Aorta (tissue), 5 donors: ENCODE measurements at places on chromosomes 16 and 17. TPM values are rescaled to one million over a fixed set of nuclear protein-coding genes. Genes with fewer than 3 reads are reported as not detected.

GRCh38 chr16:88665148-88665547 lies 2.3 kb upstream of the MVD start:
- no peak for DNase-seq

DNA sequence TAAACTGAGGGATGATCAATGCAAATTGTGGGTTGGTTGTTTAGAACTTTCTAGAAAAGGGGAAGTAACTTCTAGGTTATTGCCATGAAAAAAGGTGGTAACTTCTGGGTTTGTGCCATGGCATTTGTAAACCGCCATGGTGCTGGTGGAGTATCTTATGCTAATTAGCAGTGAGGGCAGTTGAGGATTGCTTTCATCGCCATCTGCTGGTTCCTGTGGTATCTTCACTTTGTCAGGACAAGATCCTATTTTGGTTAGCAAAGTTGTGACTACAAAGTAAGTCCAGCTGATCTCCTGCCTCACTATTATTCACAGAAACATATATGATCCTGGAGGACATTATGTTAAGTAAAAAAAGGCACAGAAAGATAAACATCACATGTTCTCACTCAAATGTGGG lies 1332.3 kb downstream of the CDH11 start:
- DNase-seq, result no peak

DNA sequence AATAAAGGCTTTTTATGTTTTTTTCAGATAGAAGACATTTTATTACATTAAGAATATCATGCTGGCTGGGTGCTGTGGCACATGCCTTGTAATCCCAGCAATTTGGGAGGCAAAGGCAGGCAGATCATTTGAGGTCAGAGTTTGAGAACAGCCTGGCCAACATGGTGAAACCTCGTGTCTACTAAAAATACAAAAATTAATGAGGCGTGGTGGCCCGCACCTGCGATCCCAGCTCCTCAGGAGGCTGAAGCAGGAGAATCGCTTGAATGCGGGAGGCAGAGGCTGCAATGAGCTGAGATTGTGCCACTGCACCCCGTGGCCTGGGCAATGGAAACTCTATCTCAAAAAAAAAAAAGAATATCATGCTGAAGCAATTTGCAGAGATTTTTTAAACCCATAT lies 29.1 kb upstream of the HAPSTR1 start:
- no peak for DNase-seq

Gene EVPL
- total RNA-seq, result 0.21 TPM

DNA sequence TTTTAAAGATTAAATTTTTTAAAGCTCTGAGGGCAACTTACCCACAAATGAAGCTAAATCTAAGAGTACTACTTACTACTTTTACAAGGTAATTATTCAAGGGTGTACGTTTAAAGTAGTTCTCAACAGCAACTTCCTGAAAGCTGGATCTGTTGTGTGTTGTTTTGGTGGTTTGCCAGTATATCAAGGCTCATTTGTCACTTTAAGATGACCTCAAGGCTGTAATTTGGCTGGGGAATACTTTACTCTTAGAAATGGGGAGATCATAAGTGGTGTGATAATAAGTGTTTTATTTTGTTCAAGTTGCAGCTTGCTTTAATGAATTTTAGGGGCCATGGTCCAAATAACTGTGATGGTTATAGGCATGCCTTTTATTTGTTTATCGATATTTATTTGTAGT lies 30.4 kb downstream of the AP2B1 start:
- no peak for DNase-seq

GRCh38 chr17:21007646-21008045 lies 35.2 kb downstream of the USP22 start:
- DNase-seq, result no peak

Gene SMIM36
- total RNA-seq, result not detected

DNA sequence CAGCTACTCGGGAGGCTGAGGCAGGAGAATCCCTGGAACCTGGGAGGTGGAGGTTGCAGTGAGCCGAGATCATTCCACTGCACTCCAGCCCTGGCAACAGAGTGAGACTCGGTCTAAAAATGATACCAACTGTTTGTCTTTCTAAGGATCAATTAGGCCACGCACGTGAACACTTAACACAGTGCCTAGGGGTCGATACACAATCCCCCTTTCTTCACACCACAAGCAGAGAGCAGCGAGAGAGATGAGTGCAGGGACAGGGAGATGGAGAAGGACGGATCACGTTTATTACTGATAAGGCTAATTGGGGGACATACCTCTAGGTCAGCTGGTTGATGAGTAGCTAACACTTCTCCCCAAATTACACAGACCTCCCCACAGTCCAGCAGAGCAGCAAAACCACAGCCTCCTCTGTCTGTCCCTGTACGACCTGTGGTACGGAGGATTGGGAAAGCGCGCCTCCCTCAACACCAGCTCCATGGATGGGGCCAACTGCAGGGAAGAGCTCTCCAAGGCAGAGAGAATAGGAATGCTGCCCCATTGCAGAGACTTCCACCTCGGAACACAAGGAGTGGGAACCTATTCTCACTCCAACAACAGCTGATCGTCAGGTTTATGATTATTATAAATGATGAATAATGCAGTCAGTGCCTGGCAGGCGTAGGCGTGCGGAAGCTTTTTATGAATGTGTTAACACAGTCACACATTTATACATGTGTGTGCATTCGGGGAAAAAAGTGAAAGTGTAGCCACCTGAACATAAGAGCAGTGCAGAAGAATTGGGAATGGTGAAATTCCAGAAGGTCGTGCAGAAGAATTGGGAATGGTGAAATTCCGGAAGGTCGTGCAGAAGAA lies 155.1 kb downstream of the C16orf95 start:
- no peak for DNase-seq

Gene BORCS6
- 5.2 TPM for total RNA-seq

Gene IRX6
- 0.16 TPM for total RNA-seq

DNA sequence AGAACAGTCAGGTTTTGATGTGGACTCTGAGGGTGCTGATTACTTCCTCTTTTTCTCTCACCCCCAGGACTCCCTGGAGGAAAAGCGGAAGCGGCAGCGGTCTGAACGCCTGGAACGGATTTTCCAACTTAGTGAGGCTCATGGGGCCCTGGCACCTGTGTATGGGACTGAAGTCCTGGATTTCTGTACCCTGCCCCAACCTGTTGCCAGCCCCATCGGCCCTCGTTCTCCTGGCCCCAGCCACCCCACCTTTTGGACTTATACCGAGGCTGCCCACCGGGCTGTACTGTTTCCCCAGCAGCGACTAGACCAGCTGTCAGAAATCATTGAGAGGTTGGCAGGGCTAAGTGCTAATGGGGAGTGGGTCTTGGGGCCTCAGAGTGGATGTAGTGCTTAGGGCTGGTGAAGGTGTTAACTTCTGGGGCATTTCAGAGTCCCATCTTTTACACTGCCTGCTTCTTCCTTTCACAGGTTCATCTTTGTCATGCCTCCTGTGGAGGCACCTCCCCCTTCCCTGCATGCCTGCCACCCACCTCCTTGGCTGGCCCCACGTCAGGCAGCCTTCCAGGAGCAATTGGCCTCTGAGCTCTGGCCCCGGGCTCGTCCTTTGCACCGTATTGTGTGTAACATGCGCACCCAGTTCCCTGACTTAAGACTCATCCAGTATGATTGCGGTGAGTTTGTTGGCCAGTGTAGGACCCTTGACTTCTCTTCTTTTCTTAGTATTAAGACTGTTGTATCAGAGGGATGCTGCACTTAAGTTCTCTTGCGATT lies 19.1 kb upstream of the PHKG2 start:
- DNase-seq, result no peak

Gene SMCR8
- total RNA-seq, result 10.8 TPM

DNA sequence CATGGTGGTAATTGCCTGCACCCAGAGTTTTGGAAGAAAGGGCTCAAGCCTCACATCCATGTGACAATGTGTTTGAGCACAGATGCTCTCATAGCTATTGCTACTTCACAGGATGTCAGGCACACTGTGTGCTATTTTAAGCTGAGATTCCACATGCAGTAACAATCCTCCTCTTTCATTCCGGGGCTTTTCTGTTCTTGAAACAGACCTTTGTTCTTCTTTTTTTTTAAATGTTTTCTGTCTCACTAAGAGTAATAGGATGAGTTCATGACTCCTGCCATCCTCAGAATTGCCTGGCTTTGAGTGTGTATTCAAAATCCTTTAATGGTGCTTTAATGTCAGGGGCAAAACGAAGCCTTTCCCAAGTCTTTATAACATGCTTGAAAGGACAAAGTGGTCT lies 198.9 kb downstream of the ABCC12 start:
- no peak for DNase-seq

- no peak for DNase-seq
Observed at GRCh38 chr17:64455993-64456885, 7.3 kb downstream of the MILR1 start.

- DNase-seq, result no peak
Observed at GRCh38 chr16:49017501-49017900, 264.1 kb downstream of the CBLN1 start.

Gene TCAP
- total RNA-seq, result 1.9 TPM

- DNase-seq, result no peak
Observed at GRCh38 chr16:23670137-23670776, 8.4 kb upstream of the PLK1 start.

DNA sequence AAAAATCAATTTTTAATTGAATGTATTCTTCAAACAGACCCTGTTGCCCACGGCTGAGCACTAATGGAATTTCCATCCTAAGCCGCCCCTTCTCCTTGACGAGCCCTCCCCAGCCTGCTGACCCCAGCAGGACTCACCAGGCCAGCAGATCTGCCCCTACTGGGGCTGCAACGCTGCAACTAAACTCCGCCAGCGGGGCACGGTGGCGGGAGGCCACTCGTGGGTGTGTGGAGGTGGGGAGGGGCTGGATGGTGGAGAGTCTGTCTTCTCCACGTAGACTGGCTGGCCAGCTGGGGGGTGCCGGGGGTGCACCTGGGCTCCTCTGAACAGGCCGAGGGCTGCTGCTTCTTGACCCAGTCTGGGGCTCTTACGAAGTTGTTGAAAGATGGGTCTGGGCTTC lies 67.8 kb downstream of the ENGASE start:
- no peak for DNase-seq

Gene C17orf50
- total RNA-seq, result not detected

- DNase-seq, result no peak
Observed at GRCh38 chr16:20401475-20402016, 3.0 kb downstream of the PDILT start.

Gene VMO1
- 19.3 TPM for total RNA-seq

DNA sequence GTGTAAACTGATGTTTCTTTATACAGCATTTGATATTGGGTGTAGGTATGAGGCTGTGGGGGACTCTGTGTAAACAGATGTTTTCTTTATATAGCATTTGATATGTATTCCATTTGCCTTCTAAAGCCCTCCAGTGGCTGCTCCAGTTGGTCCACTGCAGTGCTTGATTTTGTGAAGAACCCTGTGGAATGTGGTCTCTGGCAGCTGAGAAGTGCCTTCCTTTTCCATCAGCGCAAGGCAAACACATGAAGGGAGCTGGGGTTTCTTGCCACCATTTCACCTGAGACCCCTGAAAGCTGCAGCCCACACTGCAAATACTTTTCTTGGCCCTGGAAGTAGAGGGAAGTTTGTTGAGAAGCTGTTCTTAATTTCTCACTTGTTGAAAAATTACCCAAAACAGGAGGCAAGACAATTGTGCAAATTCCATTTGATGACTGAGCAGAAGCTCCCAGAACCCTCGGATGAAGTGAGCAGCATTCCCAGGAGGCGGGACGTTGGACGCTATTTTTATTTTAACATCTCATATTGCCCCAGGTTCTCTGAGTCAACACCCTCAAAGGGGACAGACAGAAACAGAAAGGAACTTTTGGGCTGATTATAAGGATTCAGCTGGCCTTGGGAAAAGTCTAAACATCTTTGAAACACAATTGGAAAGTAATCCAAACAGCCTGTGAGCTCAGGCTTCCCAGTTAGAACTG lies 158.5 kb upstream of the RPH3AL start:
- no peak for DNase-seq

Gene GAST
- total RNA-seq, result not detected

Gene RND2
- 1.1 TPM for total RNA-seq

Gene GPR139
- total RNA-seq, result not detected

- no peak for DNase-seq
Observed at GRCh38 chr17:15245054-15245453, 20.1 kb downstream of the PMP22 start.

DNA sequence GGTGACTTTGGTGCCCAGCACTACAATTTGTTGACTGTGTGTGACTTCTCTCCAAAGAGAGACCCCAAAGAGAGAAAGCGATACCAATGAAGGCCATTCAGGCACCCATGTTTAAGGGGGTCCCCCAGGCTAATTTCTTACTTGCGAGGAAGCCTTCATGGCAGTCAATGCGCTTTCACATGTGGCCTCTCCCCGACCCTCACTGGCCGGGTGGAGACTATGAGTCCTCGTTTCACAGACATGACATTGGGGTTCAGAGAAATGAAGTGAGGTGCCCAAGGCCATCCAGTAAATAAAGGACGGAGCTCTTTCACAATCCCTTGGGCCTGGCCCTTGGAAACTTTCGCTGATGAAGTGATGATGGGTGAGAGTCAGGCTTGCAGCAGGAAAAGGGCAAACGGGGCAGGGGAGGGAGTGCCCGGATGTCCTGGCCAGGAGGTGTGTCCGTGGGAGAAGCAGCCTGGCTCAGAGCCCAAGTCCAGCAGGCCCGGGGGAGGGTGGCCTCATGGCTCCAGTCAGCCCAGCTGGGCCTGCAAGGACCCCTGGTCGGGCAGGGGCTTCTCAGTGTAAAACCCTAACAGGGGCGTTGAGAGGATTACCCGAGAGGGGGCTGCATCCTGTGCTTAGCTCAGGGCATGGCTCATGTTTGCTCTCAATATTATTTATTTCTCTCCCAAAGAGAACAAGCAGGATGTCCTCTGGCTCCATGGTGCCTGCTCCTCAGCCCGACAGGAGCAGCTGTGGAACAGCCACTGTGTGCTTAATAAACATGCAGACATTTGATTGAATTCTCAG lies 14.7 kb downstream of the TBX2 start:
- DNase-seq, result peak; percentile 79

- no peak for DNase-seq
Observed at GRCh38 chr16:27503662-27504061, 46.1 kb downstream of the GTF3C1 start.

DNA sequence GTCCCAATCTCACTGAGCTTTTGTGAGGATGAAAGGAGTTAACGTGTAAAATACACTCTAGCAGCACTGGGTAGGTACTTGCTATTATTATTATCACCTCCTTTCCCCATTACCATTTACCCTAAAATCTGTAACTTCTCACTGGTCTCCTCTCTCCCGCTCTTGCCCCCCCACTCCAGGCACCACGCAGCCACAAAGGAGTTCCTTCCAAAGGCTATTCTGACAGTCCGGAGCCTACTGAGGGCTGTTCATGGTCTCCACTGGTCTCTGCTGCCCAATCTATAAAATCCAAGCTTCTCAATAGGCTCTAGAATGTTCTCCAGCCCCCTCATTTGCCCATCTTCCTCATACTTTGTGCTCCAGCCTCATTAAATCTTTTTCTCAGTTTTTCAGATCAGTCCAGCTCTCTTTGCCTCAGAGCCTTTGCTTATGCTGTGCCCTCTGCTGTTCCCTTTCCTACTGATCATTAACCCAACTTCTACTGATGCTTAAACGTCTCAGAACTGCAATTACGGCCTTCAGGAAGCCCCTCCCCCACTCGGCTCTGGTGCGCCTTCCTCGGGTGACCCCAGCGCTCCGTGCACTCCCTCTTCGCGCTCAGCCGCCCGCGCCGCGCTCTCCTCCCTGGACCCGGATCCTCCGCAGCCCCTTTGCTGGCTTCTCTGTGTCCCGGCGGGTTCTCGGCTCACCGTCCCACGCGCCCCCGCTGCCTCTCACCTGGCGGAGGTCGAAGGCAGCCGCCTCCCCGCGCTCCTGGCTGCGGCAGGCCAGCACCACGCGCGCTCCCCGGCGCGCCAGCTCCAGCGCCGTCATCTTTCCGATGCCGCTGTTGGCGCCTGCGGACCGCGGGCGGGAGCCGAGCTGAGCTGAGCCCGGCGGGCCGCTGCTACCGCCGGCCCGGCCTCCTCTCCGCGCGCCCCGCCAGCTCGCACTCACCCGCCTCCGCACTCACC lies 737 bp downstream of the DHRS13 start:
- no peak for DNase-seq
